Foreskin fibroblast (primary cell): ENCODE measurements at places on chromosomes 5 and 9.
A peak's percentile ranks its signal among the peaks of the same experiment; 100 is the strongest.

DNA sequence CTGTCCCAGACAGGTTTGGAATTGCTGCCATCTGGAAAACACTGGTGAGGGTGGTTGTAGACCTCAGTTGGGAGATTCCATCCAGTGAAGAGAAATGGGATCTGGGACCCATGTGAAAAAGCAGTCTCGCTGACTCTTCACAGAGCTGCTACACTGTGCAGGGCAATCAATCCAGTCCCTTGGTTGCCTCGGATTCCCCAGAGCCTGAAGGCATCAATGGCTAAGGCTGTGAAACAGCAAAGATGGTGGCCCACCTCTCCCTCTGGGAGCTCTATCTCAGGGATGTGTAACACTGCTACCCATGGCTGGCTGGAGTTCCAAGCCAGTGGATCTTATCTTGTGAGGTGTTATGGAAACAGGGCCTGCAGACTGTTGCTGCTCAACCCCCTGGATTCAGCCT is 256.1 kb downstream of the TMEM38B start:
- DNase-seq, result no peak

DNA sequence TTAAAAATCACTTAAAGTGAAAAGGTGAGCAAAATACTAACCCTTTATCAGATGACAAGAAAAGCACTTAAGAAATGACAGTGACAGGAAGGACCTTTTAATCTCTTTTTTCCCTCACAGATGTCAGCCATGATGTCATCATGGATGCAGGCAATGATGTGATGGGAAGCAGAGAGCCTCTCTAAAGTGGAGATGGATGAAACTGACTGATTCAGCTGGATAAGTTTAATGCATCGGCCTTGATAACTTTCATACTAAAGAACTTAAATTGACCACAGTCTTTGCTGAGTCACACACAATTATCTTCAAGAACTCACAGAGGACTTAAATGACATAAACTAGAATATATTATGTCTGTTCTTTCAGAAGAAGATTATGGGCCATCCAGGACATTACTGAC is 153.2 kb upstream of the FGF10 start:
- DNase-seq, result peak; percentile 42

DNA sequence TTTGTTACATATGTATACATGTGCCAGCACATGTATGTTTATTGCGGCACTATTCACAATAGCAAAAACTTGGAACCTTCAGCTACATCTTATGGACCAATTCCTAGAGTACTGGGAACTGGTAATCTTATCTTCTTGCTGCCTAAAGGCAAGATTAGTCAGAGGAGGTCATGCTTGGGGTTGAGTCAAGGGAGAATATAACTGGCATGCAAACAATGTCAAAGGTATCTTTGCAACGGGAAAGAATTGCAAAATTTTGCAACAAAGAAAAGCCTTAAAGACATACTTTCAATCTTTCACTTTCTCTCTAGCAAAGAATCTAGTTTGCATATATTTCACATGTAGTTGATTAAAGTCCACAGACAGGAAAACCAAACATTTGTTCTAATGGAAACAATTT is 145.2 kb downstream of the EDIL3 start:
- DNase-seq, result peak; percentile 26

GRCh38 chr5:39905356-39905755 is 480.6 kb upstream of the DAB2 start:
- no peak for DNase-seq

DNA sequence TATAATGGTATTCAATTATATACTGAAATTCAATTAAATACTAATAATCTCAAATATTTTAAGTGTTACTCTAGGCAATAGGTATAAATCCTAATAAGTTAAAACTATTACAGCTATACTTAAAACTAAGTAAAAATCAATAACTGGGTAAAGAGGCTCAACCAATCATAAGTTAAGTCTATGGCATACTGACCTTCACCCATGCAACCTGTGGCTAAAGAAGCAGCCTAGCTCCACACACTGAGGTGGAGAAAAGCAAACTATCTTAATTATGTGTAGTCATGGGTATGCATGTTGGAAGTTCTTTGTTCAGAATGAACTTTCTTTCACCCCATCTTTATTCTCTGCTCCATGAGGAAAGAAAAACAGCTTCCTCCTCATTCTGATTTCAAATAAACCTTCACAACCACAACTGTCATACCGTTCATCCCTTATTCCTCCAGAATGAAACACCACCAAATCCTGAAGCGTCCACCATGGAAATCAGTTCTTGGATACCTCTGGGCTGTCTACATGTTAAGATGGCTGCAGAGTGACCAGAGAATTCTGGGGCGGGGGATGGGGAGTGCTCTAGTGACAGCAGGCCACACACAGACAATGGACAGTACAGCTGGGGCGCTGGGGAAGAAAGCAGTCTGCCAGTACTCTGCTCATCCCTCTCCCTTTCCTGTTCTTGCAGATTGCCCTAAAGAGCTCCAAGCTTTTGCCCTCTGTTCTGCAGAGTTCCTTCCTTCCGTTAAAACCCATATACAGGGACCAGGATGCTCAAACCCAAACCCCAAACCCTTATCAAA is 62.3 kb downstream of the RIGI start:
- DNase-seq, result no peak

DNA sequence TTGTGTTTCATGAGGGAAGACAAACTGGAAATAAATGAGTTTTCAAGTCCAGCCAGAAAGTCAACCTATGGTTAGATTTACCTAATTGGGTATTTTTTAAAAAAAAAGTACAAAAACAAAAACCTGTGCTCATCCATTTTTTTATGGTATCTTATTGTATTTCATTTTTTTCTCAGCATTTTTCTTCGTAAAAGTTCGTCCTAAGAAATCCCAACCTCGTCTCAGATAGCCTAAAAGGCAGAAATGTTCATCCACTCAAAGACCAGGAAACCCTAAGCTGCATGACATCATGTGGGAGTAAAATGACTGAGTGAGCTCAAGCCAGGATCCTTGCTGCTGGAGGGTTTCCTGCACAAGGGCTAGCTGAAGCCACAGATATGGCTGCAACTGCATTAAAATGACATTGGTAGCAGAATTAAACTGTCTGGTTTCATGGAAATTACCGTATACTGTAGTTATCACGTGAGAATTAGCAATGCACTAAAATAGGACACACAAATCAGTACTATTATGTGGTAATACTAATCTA is 70.4 kb downstream of the NFIB start:
- no peak for DNase-seq

DNA sequence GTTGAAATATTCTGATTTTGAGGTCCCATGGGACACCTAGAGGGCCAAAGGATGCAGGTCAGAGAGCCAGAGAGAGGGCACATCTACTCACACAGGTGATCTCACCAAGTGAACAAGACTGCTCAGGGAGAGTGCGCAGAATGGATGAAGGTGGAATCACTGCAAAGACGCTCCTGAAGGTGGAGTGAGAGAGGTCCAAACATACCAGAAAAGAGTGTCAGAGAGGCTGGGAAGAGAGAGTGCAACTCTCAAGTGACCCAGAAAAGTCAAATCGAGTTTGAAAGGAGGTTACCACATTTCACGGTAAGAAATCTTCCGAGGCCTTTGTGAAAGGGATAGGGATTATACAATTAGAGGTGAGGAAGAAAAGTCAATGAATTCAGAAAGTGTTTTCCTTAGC is 173.4 kb downstream of the EPB41L4A start:
- no peak for DNase-seq

- no peak for DNase-seq
Observed at GRCh38 chr5:24497591-24498157, 147.1 kb downstream of the CDH10 start.

GRCh38 chr9:31388660-31389059 is 995.8 kb upstream of the ACO1 start:
- DNase-seq, result no peak

DNA sequence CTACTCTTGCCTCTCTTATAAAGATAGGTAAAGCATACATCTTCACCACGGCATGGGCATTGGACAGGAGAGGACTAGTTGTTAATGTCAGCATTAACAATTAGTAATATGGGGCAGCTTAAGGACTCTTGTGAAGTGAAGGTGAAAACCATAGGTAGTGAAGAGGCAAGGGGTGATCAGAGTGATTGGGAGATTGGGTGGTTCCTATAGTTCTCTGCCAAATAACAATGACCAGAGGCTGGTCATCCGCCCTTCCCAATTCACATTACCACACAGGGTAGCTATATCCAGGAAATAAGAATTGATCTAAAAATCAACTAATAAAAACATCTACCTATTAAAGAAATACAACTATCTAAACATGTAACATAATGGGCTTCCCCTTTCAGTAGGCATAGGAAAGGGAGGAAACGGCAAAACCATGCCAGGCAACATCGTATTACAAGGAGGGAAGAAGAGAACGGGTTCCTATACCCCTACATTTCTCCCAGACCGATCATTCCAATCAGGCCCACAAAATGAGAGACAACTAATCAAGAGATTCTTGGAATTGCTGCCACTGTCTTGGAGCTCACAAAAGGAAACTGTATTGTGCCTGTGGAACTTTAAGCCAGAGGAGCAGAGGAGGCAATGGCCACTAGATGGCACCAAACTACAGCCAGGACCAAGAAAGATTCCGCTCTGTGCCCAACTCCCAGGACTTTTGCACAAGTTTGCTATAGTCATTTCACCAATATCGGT is 121.6 kb downstream of the FBXL17 start:
- DNase-seq, result peak; percentile 69

DNA sequence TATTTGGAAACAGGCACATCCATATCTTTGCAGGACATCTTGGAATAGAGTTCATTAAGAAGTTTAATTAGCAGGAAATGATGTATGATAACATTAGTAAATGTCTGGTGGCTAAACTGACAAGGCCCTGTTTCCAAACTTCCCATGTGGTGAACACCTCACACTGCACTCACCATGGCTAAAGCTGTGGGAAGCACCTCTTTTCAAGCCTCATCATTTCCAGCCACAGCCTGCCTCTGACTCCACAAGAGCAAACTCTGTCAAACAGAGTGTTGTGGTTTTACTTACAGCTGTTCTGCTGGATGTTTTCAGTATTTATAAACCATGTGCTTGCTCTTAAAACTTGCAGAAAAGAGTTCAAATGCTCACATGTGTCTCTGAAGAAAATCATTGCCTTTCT is 14.9 kb upstream of the NDUFB6 start:
- no peak for DNase-seq

DNA sequence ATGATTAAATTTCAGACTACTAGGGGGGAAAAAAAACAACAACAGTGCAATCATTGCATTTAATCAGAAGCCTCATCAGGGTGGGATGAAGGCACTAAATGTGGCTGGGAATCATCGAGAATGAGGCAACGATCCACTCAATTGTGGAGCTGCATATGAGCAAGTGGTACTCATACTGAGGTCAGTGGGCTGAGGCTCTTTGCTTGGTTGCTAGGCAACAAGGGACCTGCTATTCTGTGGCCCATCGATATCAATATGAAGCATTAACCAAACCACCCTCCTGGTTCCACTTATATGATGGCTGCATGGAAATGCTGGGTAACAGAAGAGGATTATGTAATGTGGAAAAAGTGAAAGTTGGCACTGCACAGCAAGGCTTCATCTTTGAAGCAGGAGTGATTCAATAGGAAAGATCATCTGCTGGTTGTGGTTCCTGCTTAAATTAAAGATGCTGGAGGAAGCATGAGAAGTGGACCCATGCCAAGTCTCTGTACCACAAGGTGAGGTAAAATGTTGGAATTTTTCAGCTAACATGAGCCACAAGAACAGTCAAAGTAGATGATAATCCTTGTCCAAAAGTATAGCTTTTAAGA is 159.8 kb upstream of the HMHB1 start:
- DNase-seq, result no peak

GRCh38 chr9:134919303-134919702 is 1.6 kb upstream of the FCN1 start:
- DNase-seq, result no peak

DNA sequence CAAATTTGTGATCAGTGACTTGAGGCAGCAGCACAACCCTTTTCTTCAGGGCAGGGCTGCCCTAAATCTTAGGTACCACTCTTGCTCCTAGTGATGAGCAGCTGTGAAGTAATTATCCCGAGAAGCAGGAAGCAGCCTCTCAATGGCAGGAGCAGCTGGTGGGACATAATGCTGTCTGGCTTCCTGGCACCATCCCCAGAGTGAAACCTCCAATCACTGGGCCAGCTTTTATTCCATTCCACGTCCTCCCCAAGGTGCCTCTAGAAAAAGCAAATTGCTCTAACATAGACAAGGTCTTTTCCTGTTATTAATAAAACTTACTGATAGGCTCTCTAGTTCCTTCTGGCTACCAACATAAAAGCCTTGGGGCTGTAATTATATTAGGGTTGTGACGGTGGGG is 154.0 kb downstream of the FRMD3 start:
- no peak for DNase-seq

DNA sequence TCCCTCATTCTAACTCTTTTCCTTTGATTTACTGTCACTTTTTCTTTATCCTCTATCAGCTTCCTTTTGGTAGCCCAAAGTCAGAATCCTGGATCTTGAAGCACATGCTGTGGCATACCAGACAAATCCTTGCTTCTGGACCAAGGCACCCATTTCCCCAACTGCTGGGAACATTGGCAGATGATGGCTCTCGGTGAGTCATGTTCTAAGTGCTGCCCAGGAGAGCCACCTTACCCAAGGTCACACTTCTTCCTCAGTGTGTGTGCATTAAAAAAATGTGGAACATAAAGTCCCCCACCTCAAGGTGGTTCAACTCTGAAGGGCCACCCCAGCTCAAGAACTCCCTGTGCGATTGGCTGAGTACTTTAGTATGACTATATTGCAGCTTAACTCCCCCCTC is 141.4 kb upstream of the PUM3 start:
- no peak for DNase-seq

DNA sequence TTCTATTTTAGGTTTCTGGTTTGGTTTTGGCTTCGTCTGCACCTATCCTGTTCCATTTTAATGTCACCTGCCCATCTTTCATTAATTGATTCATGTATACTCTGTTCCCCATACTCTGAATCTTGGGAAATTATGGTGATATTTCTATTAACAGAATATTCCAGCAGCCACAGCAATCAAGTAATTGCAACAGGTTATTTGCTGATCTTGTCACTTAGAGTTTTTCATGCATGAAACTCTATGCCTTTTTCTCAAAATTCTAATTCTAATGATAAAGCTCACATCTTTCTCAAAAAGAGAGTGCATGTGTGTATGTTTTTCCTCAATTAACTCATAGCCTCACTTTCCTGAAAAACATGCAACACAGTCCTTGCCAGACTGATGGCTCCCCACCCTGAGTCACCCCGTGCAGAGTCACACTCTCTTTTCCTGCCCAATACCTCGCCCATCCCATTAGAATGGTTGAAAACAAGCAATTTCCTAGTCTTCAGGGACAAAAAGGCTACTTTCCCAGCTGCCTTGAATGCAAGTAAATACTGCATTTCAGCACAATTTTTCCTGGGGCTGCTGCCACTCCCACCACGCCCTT is 15.6 kb downstream of the GFRA3 start:
- no peak for DNase-seq

- DNase-seq, result peak; percentile 72
Observed at GRCh38 chr5:149268928-149269557, 2.6 kb upstream of the AFAP1L1 start.

GRCh38 chr5:164998590-164998989 is 1493.2 kb downstream of the MAT2B start:
- no peak for DNase-seq

DNA sequence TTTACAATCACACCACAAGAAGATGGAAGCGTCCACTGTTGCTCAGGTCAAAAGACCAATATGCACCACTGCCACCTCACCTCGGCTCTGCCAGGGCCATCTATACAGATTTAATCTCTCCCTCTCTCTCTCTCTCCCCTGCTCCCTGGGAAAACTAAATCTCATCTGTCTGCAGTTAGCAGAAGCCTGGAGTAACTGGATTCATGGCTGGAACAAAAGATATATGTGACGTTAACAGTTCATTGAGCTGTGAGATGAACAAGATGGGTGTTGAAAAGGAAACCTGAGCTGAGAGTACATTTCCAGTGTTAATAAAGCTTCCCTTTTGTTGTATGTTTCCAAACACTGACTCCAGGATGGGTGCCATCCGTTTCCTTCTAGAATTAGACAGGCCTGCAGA is 369.7 kb downstream of the CDK5RAP2 start:
- DNase-seq, result no peak
